Activated CD8-positive, alpha-beta T cell treated with anti-CD3 and anti-CD28 coated beads, Interleukin-2, amount 10 ng/mL, durations not matched to agents 7 days and 5 days (primary cell): ENCODE measurements at places on chromosomes 13 and 19. TPM values are rescaled to one million over a fixed set of nuclear protein-coding genes. Genes with fewer than 3 reads are reported as not detected.

DNA sequence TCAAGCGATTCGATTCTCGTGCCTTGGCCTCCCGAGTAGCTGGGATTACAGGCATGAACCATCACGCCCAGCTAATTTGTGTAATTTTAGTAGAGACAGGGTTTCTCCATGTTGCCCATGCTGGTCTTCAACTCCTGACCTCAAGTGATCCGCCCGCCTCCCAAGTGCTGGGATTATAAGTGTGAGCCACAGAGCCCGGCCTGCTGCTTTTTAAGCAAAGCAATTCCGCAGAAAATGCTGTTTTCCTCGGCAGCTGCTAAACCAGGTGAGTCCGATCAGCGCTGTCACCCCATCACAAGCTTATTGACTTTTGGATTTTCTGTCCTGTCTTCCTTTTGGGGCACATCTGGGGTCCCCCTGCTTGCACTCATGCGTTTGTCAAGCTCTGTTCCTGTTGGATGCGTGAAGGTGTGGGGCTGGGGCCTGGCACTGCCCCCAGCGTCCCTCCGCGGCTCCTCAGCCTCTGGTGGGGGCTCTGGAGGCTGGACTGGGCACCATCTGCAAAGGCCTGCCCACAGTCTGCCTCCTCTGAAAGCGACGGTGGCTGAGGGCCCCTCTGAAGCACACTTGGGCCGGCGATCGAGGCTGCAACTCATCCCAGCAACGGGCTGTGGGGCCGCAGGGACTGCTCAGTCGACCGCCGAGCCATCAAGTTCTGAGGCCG lies 25.7 kb downstream of the CEBPG start:
- no peaks in the 10 kb centered on the region for H3K27me3 ChIP-seq
- no peak overlapping the region for H3K4me3 ChIP-seq
- DNase-seq: no peak

Gene CYP2A6
- total RNA-seq: not detected

DNA sequence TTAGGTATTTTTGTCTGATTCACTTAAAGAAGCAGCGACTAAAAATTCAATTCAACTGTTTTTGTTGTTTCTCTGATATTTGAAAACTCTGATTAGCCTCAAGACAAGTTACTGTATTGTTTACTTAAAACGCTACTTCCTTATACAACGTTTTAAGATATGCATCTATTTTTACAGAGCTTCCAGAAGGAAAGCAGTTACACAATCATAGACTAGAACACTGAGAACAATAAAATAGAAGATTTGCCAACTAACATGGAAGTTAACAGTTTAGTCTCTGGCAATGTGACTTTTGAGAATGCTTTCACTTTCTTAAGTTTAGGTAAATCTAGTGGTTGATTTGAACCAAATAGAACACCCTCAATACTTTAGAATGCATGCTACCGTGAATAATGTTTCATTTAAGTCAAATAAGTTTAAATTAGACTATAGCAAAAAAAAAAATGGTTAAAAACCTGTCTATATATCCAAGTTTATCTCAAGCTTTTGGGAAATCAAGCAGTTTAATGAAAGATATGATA lies 614.8 kb downstream of the DACH1 start:
- H3K4me3 ChIP-seq: no peak overlapping the region
- no peak overlapping the region for H3K27ac ChIP-seq
- H3K4me1 ChIP-seq: no peaks in the 10 kb centered on the region
- no peaks in the 10 kb centered on the region for H3K27me3 ChIP-seq
- no peak for DNase-seq

Gene IGFL1
- not detected for total RNA-seq

DNA sequence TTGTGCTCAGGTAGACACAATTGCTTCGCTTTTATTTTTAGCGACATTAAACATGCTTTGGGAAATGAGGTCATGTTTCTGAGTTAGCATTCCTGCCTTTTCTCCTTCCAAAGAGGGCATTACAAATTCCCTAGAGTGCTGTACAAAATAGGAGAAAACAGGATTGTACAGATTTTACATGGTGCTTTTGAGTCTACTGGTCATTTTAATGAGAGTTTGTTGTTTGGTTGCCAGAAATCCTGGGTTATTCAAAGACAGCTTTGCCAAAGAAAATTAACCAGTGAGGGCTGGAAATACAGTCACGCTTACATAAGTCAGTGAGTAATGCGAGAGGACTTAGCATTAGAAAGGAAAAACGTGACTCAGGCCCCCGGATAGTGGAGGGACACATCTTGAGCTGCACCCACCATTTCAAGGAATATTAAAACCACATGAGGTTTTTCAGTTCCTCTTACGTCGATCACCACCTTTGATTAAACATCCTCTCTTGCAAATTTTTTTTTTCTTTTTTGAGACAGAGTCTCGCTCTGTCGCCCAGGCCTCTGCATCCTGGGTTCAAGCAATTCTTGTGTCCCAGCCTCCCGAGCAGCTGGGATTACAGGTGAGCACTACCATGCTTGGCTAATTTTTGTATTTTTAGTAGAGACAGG lies 55.4 kb downstream of the SACS start:
- DNase-seq: peak; percentile 60
- peak overlapping the region; percentile 41 for H3K4me3 ChIP-seq
- peak overlapping the region; percentile 27 for H3K27ac ChIP-seq

- peaks cover 7% of the 10 kb centered on the region for H3K36me3 ChIP-seq
- H3K4me3 ChIP-seq: no peak overlapping the region
- no peaks in the 10 kb centered on the region for H3K27me3 ChIP-seq
- H3K4me1 ChIP-seq: no peaks in the 10 kb centered on the region
Observed at GRCh38 chr13:40245567-40245966, 420.9 kb downstream of the FOXO1 start.

- DNase-seq: no peak
- H3K27ac ChIP-seq: no peak overlapping the region
- no peaks in the 10 kb centered on the region for H3K27me3 ChIP-seq
- no peak overlapping the region for H3K4me3 ChIP-seq
- peaks cover 15% of the 10 kb centered on the region for H3K4me1 ChIP-seq
- H3K36me3 ChIP-seq: no peaks in the 10 kb centered on the region
Observed at GRCh38 chr19:44879309-44880065, 11.6 kb upstream of the TOMM40 start.

DNA sequence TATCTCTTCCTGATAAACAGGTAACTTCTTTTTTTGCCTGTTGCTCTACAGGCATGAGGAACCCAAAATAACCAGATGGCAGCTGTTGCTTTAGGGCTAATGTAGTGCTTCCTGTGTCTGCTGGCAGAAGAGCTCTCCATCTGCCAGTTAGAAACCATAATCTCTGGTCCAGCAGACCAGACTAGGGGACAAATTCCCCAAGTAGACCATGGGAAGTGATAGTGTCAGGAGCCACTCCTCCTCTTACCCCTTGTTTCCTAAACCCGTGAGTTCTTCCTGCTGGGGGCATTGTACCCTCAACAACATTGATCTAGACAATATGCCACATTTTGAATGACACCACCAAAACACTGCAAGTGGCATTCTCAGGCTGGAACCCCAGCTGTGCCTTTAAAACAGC lies 135.9 kb downstream of the DLEU7 start:
- H3K27me3 ChIP-seq: peaks cover 8% of the 10 kb centered on the region
- peaks cover 6% of the 10 kb centered on the region for H3K4me1 ChIP-seq
- no peaks in the 10 kb centered on the region for H3K36me3 ChIP-seq
- DNase-seq: no peak
- no peak overlapping the region for H3K4me3 ChIP-seq
- H3K27ac ChIP-seq: no peak overlapping the region

DNA sequence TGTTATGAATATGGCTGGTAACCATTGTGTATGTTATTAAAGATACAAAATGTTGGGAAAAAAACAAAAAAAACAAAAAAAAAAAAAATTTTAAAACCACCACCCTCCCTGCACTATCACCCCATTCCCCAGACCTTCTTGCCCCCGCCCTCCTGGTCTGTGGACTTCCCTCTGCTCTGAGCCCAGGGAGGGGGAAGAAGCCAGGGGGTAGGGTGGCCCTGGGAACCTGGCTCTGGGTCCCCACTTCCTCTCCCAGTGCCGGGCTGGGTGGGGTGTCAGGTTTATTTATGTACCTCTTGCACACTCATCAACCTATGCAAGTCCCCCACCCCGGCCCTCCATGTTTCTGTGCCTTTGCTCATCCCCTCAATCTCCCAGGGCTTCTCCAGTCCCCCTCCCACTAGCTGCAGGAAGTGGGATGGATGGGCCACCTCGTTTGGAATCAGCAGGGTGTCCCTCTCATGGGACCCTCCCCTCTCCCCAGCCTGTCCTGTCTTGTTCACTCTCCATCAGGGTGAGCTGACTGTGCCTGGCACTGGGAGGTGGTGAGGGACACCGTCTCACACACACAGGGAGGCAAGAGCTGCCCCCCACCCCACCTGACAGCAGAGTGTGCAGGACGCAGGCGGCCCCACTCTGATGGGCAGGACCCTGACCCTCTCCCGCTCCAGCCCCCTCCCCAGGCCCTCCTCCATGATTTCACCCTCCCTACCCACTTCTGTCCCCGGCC lies 5.9 kb downstream of the PAF1 start:
- H3K4me1 ChIP-seq: peaks cover 20% of the 10 kb centered on the region
- peak overlapping the region; percentile 60 for H3K27ac ChIP-seq
- peaks cover 53% of the 10 kb centered on the region for H3K36me3 ChIP-seq
- no peaks in the 10 kb centered on the region for H3K27me3 ChIP-seq

- peak overlapping the region; percentile 80 for H3K4me3 ChIP-seq
- DNase-seq: no peak
- H3K4me1 ChIP-seq: peaks cover 28% of the 10 kb centered on the region
- H3K27ac ChIP-seq: peak overlapping the region; percentile 89
- H3K36me3 ChIP-seq: peaks cover 17% of the 10 kb centered on the region
- H3K27me3 ChIP-seq: no peaks in the 10 kb centered on the region
Observed at GRCh38 chr19:11506967-11507366, 1.3 kb upstream of the ZNF653 start.

Gene CPAMD8
- 0.13 TPM for total RNA-seq

DNA sequence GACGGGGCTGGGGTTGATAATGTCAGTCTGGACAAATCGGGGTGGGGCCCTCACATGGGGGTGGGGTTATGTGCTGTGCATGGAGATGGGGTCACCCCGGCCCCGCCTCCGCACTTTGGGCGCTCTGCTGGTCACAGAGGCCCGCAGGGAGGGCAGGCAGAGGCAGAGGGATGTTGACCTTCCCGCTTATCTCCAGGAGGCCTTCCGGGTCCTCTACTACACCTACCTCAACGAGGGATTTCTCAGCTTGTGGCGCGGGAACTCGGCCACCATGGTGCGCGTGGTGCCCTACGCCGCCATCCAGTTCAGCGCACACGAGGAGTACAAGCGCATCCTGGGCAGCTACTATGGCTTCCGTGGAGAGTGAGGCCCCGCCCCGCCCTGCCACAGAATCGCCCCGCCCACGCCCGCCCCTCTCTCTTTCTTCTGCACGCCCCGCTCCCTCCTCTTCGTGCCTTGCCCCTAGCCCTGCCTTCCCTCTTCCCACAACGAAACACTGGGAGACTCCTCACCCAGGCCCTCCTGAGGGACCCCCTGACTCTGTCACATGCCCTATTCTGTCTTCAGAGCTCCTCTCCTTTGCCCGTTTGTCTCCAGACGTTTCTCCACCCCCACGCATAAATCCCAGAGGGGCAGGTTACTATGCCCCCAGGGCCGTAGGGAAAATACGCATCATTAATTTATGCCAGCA lies 32.8 kb downstream of the TMEM161A start:
- no peaks in the 10 kb centered on the region for H3K27me3 ChIP-seq
- H3K36me3 ChIP-seq: no peaks in the 10 kb centered on the region
- H3K27ac ChIP-seq: no peak overlapping the region
- H3K4me1 ChIP-seq: no peaks in the 10 kb centered on the region

Gene ZNF737
- total RNA-seq: 18.4 TPM

Gene ZNF90
- total RNA-seq: 17.0 TPM

DNA sequence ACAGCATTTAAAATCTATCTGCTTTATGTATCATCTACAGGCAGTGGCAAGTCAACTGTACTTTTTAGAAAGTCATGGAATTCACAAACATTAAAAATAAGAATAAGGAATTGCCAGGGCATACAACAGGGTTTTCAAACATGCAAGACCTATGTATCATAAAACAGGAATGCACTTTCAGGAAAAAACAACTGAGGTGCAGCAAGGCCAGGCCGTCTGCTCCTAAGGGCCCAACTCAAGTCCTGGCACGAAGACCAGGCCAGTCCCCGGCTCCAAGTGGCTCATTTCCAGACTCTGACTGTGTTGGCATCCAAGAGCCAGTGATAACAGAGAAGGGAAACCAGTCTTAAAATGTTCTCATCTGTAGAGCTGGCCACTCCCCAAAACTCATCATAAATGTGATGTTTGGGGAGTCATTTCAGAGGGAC lies 7.1 kb downstream of the RFX2 start:
- peaks cover 4% of the 10 kb centered on the region for H3K27me3 ChIP-seq
- peaks cover 6% of the 10 kb centered on the region for H3K36me3 ChIP-seq

Gene ACP7
- not detected for total RNA-seq

GRCh38 chr19:28176193-28176592 lies 1036.8 kb downstream of the UQCRFS1 start:
- no peaks in the 10 kb centered on the region for H3K36me3 ChIP-seq
- H3K4me1 ChIP-seq: no peaks in the 10 kb centered on the region
- no peak for DNase-seq
- no peak overlapping the region for H3K4me3 ChIP-seq
- no peaks in the 10 kb centered on the region for H3K27me3 ChIP-seq

Gene ADAMTSL5
- total RNA-seq: 2.8 TPM

DNA sequence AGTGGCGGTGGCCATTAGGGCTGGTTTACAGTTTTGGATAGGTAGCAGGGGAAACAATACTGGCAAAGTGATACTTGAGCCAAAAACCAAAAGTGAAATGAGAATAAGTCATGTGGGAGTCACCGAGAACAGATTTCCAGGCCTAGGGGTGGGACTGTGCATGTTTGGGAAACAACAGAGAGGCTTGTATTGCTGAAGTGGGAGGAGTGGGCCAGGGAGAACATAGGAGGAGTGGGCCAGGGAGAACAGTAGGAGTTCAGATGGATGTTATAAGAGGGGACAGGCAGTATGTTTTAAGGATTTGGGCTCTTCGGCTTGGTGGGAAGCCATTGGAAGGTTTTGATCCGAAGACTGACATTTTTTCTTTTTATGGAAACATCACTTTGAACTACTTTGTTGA lies 35.5 kb downstream of the AKAP11 start:
- H3K27me3 ChIP-seq: no peaks in the 10 kb centered on the region
- H3K27ac ChIP-seq: no peak overlapping the region
- no peak overlapping the region for H3K4me3 ChIP-seq

GRCh38 chr13:95480131-95480545 lies 72.4 kb upstream of the CLDN10 start:
- no peaks in the 10 kb centered on the region for H3K27me3 ChIP-seq
- peaks cover 18% of the 10 kb centered on the region for H3K4me1 ChIP-seq
- no peak for DNase-seq
- no peaks in the 10 kb centered on the region for H3K36me3 ChIP-seq
- no peak overlapping the region for H3K27ac ChIP-seq

Gene CALR3
- not detected for total RNA-seq
